ENCODE measurements at places on chromosomes 1 and 21. TPM values are rescaled to one million over a fixed set of nuclear protein-coding genes. Genes with fewer than 3 reads are reported as not detected.

IQGAP3 gene
- polyA plus RNA-seq = 0.98 TPM

LIPI gene
- polyA plus RNA-seq = not detected

A3GALT2 gene
- polyA plus RNA-seq = not detected

FAM72C gene
- 0.22 TPM for polyA plus RNA-seq

GRCh38 chr1:86377341-86377740, 18.8 kb downstream of the ODF2L start:
- no peaks in the 10 kb centered on the region for H3K4me1 ChIP-seq
- no peaks in the 10 kb centered on the region for H3K27me3 ChIP-seq
- no peak overlapping the region for H3K27ac ChIP-seq
- DNase-seq = no peak

- no peaks in the 10 kb centered on the region for H3K36me3 ChIP-seq
- H3K27me3 ChIP-seq = no peaks in the 10 kb centered on the region
- H3K4me3 ChIP-seq = no peak overlapping the region
- no peak overlapping the region for H3K27ac ChIP-seq
- no peak for DNase-seq
Observed at GRCh38 chr1:79293611-79294010, 287.1 kb upstream of the ADGRL4 start.

DNA sequence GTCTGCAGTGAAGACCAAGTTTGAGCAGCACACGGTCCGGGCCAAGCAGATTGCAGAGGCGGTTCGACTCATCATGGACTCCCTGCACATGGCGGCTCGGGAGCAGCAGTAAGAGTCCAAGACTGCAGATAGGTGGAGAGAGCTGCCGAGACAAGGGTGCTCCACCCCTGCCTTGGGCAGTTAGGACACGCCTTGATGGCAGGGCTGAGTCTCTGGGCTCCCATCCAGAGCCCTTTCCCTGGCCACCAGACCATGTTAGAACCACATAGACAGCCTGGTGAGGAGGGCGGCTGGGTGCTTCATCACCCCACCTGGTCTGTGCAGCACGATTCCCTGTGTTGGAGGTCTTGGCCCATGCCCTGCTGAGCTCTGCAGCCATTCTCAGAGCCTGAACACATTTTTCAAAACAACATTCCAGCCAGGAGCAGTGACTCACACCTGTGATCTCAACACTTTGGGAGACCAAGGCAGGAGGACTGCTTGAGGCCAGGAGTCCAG, 17.3 kb upstream of the MIIP start:
- no peaks in the 10 kb centered on the region for H3K27me3 ChIP-seq
- peaks cover 84% of the 10 kb centered on the region for H3K36me3 ChIP-seq
- no peaks in the 10 kb centered on the region for H3K4me1 ChIP-seq
- H3K4me3 ChIP-seq = no peak overlapping the region
- H3K27ac ChIP-seq = no peak overlapping the region

- peaks cover 59% of the 10 kb centered on the region for H3K4me1 ChIP-seq
- H3K27me3 ChIP-seq = no peaks in the 10 kb centered on the region
- peak; percentile 69 for DNase-seq
Observed at GRCh38 chr1:206766251-206766856, 4.2 kb upstream of the IL19 start.

GRCh38 chr1:78553859-78554258, 63.1 kb downstream of the PTGFR start:
- H3K4me3 ChIP-seq = no peak overlapping the region
- no peaks in the 10 kb centered on the region for H3K36me3 ChIP-seq
- H3K4me1 ChIP-seq = no peaks in the 10 kb centered on the region
- H3K27me3 ChIP-seq = no peaks in the 10 kb centered on the region
- no peak overlapping the region for H3K27ac ChIP-seq
